ENCODE measurements at places on chromosomes 2 and 18. TPM values are rescaled to one million over a fixed set of nuclear protein-coding genes. Genes with fewer than 3 reads are reported as not detected.

DNA sequence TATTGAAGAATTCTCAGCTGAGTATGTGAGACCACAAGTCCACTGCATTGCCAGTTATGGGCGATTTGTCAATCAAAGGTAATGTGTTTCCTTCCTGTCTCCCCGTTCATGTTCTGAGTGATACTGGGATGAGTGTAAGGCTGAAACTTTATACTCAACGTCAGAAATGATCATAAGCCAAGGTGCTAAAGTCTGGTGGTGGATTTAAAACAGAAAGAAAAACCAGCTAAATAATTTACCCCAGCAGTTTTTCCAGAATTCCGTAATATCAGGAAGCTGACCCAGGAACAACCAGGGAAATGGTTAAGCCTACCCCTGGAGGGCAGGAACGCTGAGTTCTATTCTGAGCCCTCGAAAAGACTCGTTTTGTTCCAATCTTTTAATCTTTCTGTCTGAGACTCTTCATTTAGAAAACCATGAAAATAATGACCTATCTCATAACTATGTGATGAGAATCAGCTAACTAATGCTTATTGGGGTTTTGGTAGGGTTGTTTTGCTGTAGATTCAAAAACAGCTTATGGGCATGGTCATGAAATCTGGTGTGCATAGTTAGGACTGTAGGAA is 149.6 kb downstream of the LAMA3 start:
- no peak overlapping the region for H3K4me3 ChIP-seq
- peaks cover 2% of the 10 kb centered on the region for H3K4me1 ChIP-seq
- H3K27me3 ChIP-seq, result no peaks in the 10 kb centered on the region
- no peaks in the 10 kb centered on the region for H3K36me3 ChIP-seq
- no peak for DNase-seq
- no peak overlapping the region for H3K27ac ChIP-seq

DNA sequence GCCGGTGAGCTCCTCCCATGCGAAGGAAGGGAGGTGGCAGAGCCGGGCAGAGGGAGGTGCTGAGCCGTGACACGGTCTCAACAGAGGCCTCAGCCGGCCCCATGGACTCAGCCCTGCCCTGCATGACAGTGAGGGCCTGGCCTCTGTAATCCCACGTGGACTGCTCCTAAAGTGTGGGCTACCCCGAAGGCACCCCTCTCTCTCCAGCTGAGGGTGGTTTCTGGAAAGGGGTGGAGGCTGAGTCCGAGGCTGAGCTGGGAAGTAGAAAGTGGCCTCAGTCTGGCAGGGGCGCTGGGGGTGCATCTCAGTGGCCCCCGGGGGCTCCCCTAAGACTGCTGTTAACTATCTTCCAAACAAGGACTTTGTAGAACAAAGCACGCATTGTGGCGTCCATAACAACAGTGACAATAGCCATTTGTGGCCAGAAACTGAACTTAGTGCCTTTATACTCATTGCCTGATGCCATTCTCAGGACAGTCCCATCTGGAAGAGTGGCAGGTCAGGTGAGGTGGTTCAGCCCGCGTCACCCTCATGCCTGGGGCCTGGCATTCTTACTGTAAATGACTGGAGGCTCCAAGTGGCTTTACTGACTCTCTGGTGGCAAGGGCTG is 192.4 kb downstream of the TWIST2 start:
- no peaks in the 10 kb centered on the region for H3K4me1 ChIP-seq
- DNase-seq, result no peak
- H3K36me3 ChIP-seq, result no peaks in the 10 kb centered on the region
- no peak overlapping the region for H3K4me3 ChIP-seq

DNA sequence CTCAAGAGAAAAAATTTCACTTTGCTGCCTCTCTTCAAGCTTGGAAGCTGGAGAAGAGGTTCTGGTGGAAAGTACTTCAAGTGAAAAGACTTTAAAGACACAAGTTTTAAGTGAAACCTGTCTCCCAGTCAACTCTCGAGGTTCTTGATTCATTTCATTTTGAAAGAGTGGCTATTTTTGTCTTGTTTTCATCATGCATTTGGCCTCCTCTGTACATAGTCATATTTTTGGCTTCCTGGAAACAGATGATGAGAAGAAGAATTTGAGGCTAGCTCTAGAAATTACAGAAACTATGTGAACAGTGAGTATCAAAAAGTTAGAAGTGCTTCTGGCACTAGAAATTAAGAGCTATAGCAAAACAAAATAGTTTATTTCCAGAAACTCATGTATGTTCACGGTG is 124.8 kb downstream of the DTNA start:
- no peak for DNase-seq
- H3K27me3 ChIP-seq, result no peaks in the 10 kb centered on the region
- H3K4me1 ChIP-seq, result peaks cover 24% of the 10 kb centered on the region
- H3K27ac ChIP-seq, result no peak overlapping the region

- no peak for DNase-seq
- no peak overlapping the region for H3K4me3 ChIP-seq
- no peaks in the 10 kb centered on the region for H3K27me3 ChIP-seq
Measured at GRCh38 chr2:215698566-215698965, 262.7 kb upstream of the FN1 start.

- H3K36me3 ChIP-seq, result no peaks in the 10 kb centered on the region
- H3K27ac ChIP-seq, result no peak overlapping the region
- DNase-seq, result no peak
- no peak overlapping the region for H3K4me3 ChIP-seq
- H3K4me1 ChIP-seq, result no peaks in the 10 kb centered on the region
Measured at GRCh38 chr18:58158008-58158407, 114.0 kb downstream of the NEDD4L start.

GRCh38 chr2:7891312-7891711 is 790.5 kb upstream of the ID2 start:
- peaks cover 19% of the 10 kb centered on the region for H3K36me3 ChIP-seq
- peak overlapping the region; percentile 85 for H3K27ac ChIP-seq
- no peak overlapping the region for H3K4me3 ChIP-seq
- DNase-seq, result peak; percentile 78

DNA sequence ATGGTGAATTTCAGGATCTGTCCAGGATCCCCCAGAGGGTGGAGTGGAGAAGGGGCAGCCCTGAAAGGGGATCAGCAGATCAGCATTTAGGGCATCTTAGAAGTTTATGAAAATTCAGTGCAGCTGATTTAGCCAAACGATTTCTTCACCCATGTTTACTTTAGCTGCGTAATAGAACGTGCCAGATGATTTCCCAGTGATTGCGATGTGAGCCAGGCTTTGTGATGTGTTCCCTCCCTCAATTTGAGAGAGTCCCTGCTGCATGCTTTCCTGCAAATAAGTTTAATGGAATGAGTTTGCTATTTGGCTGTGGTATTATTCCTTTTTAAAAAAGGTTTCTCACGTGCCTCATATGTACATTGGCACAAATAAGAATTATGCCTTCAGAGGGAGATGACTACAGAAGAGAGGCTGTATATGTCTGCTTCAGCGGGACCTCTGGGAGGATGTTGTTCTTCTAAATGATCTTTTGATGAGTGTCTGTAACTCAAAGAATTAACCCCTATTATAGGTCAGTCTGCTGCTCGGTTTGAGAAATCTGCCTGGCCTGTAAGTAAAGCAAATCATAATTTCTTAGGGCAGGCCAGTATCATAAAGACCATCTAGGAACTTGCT is 111.9 kb downstream of the MRO start:
- no peaks in the 10 kb centered on the region for H3K27me3 ChIP-seq
- no peak overlapping the region for H3K27ac ChIP-seq
- H3K4me1 ChIP-seq, result peaks cover 20% of the 10 kb centered on the region
- H3K4me3 ChIP-seq, result no peak overlapping the region
- DNase-seq, result no peak

DNA sequence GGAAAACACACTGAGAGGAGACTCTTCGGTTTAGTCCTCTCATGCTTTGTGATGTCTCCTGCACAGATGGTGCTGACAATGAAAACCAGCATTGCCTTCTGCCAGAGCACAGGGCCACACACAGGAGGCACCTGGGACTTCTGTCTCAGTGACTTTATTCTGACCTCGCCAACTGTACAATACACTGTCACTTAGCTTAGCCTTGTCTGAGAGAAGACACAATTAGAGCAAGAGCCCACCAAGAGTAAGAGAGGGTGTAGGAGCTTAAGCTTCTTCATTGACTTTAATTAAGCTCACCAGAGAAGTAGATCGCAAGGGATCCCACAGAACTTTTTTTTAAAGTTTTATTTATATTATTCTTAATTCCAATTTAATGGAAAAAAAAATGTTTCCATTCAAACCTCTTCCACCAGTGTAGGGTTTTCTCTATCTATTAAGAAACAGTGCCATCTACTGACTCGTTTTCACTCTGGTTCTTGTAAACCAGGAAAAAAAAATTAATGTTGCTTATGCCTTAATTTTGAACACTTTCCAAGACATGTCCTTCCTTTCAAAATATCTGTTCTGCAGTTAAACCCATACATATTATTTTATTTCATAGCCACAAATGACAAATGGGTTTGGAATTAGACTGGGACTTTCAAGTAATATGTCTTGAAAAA is 42.4 kb upstream of the DDX18 start:
- H3K4me3 ChIP-seq, result no peak overlapping the region
- H3K27me3 ChIP-seq, result no peaks in the 10 kb centered on the region
- peak; percentile 52 for DNase-seq
- H3K27ac ChIP-seq, result no peak overlapping the region
- H3K36me3 ChIP-seq, result no peaks in the 10 kb centered on the region

- no peak overlapping the region for H3K27ac ChIP-seq
- no peaks in the 10 kb centered on the region for H3K36me3 ChIP-seq
- H3K4me3 ChIP-seq, result no peak overlapping the region
- H3K27me3 ChIP-seq, result no peaks in the 10 kb centered on the region
Measured at GRCh38 chr2:5235701-5236100, 456.5 kb upstream of the SOX11 start.

DNA sequence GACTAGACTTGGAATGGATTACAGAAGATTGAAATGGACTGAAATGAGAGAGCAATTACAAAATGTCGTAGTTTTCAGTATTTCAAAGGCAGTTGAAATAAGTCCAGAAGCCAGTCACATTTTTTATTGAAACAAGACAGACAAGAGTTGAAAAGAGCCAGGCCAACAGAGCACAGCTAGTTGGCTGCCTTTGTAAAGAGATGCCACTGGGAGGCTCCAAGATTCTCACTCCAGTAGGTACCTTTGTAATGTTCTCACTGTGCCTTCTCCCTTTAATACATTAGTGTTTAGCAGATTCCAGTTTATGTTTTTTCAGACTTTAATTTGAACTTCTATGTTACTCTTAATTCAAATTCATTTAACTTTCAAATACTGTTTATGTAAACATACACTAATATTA is 234.8 kb downstream of the DSEL start:
- DNase-seq, result no peak
- no peak overlapping the region for H3K4me3 ChIP-seq
- H3K27me3 ChIP-seq, result no peaks in the 10 kb centered on the region
- no peaks in the 10 kb centered on the region for H3K36me3 ChIP-seq

DNA sequence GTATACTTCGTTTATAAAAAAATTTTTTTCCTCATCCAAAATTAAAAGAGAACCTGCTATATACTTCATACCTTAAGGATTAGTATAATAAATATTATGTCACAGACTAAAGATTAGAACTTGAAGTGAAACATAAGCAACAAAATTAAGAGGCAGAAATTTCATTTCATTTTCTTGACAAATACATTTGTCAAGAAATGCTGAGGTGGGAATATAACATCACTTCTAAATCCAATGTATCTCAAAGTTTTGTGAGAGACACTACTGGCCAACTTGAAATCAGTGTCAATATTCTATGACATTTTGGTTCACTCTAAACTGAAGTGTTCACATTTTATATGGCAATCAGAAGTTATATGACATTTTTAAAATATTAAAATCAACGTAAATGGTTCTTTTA is 43.8 kb downstream of the SCRN3 start:
- DNase-seq, result no peak
- no peak overlapping the region for H3K27ac ChIP-seq
- H3K36me3 ChIP-seq, result no peaks in the 10 kb centered on the region
- no peak overlapping the region for H3K4me3 ChIP-seq

DNA sequence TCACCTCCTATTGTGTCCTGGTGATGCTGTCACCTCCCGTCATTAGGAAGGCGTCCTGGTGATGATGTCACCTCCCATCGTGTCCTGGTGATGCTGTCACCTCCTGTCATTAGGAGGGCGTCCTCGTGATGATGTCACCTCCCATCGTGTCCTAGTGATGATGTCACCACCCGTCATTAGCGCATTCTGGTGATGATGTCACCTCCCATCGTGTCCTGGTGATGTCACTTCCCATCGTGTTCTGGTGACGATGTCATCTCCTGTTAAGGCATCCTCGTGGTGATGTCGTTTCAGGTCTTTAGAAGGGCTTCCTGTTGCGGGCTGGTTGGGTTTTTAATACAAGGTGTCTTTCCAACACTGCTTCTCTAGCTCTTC is 40.7 kb downstream of the CTDP1 start:
- H3K4me3 ChIP-seq, result no peak overlapping the region
- no peak overlapping the region for H3K27ac ChIP-seq
- H3K36me3 ChIP-seq, result peaks cover 5% of the 10 kb centered on the region
- no peaks in the 10 kb centered on the region for H3K27me3 ChIP-seq

DNA sequence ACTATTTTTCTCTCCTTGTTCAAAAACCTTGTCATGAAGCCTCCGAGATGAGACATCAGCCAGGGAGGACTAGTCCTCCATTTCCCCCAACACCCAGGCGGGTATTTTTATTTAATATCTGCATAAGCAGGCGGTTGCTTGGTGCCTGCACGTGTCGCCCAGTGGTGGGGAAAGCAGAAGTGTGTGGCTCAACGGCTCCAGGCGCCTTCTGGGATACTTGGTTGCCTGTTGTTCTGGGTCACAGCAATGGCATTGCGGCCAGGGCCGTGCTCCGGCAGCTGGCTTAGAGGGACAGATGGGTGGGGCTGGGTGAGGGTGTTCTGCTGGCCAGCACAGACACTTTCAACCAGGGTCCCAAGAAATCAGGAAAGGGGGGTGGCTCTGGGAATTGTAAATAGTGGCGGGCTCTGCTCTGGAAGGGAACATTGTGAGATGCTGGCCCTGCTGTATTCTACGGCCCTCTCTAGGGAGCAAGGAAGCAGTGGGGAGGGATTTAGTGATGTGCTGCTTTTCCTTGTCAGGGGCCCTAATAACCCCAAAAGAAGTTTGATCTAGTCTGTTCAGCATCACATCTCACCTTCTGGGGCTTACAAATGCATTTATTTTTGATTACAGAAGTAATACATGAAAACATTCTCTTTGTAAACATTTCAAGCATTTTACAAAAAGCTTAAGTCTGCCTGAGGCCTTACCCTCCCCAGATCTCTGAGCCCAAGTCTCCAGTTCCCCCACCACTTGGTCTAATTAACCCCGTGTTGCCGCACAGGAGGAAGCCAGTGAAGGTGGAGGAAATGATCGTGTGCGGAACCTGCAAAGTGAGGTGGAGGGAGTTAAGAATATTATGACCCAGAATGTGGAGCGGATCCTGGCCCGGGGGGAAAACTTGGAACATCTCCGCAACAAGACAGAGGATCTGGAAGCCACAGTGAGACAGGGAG is 1.1 kb downstream of the VAMP8 start:
- H3K36me3 ChIP-seq, result no peaks in the 10 kb centered on the region
- H3K27me3 ChIP-seq, result peaks cover 6% of the 10 kb centered on the region
- no peak for DNase-seq
- peak overlapping the region; percentile 61 for H3K4me3 ChIP-seq

- H3K4me3 ChIP-seq, result no peak overlapping the region
- H3K27me3 ChIP-seq, result no peaks in the 10 kb centered on the region
- no peak for DNase-seq
- H3K36me3 ChIP-seq, result peaks cover 11% of the 10 kb centered on the region
- H3K27ac ChIP-seq, result no peak overlapping the region
- no peaks in the 10 kb centered on the region for H3K4me1 ChIP-seq
Measured at GRCh38 chr2:75256485-75256884, 57.2 kb upstream of the TACR1 start.

- H3K36me3 ChIP-seq, result peaks cover 7% of the 10 kb centered on the region
- no peaks in the 10 kb centered on the region for H3K27me3 ChIP-seq
- H3K4me1 ChIP-seq, result peaks cover 20% of the 10 kb centered on the region
- H3K27ac ChIP-seq, result no peak overlapping the region
Measured at GRCh38 chr18:3002732-3003131, 10.2 kb downstream of the LPIN2 start.

Gene FBXO41
- polyA plus RNA-seq, result 3.5 TPM

Gene NCKAP1
- polyA plus RNA-seq, result 61.7 TPM

Gene RGPD3
- not detected for polyA plus RNA-seq

Gene EMX1
- 3.9 TPM for polyA plus RNA-seq

Gene CYP26B1
- polyA plus RNA-seq, result 0.07 TPM

Gene PLCD4
- 1.7 TPM for polyA plus RNA-seq

All from GM23338 (cell line).